ENCODE measurements at places on chromosomes 1 and 21.

GRCh38 chr1:6953907-6954364, 168.7 kb downstream of the CAMTA1 start:
- DNase-seq = no peak

DNA sequence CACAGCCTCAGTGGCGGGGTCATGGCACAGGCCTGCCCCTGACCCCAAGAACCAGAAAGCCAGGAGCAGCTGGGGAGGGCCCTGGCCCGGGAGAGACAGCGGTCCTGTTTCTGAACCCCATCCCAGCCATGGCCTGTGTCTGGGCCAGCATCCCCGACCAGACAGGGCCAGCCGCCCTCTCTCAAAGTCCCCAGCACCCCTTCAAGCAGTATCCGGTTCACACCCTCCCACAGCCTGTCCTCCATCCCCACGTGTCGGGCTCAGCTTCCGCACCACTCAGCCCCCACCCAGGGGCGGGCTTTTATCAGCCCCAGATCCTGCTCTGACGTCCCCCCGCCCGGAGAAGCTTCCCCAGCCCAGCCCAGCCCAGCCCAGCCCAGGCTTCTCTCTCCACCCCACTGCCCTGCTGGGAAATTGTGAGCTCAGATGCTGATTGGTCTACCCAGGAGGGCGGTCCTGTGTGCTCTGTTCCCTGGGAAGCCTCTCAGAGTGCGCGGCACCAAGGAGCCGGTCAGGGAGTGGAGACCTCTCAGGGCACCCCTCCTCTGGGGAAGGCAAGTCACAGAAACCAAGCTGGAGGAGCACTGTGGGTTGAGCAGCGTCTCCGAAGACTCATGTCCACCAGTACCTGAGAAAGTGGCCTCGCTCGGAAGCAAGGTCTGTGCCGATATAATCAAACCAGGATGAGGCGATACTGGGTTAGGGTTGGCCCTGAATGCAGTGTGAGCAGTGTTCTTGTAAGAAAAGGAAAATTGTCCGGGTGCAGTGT, 4.7 kb upstream of the FAAP20 start:
- DNase-seq = peak; percentile 94

- DNase-seq = peak; percentile 91
These were observed 8.0 kb upstream of the B4GALT3 start for GRCh38 chr1:161185282-161185682.

- DNase-seq = no peak
These were observed 19.9 kb upstream of the POU2F1 start for GRCh38 chr1:167200749-167201148.

- no peak for DNase-seq
These were observed 7.8 kb upstream of the CYB5R1 start for GRCh38 chr1:202974856-202975255.

- no peak for DNase-seq
These were observed 68.7 kb downstream of the TEX35 start for GRCh38 chr1:178581351-178582303.

GRCh38 chr1:40877698-40878097, 15.5 kb upstream of the CITED4 start:
- peak; percentile 95 for DNase-seq

DNA sequence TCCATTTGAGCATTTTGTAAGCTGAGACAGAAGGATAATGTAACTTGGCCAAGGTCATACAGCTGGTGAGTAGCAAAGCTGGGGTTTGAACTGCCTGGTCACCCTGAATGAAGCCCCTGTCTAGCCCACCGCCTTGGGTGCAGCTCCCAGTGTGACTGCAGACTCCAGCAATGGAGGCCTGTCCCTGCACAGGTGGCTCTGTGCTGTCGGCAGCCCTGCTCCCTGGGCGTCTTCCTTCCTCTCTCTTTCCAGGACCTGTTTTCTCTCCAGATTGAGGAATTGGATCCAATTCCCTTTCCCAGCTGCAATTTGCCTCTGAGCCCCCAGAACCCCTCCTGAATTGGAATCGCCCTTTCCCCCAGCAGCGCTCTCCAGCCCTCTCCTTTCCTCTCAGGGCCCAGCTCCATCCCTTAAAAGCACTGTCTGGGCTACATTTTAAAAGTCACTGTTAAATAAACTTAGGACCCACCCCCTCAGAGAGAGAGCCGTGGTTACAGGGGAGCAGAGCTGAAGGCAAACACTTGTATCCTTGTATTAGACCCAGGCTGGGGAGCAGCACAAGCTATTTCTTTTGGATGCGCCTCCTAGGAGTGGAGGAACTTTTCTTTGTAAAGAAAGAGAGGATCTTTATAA, 161.4 kb upstream of the LMO4 start:
- no peak for DNase-seq

- no peak for DNase-seq
These were observed 117.7 kb downstream of the LACTBL1 start for GRCh38 chr1:22854688-22855565.

DNA sequence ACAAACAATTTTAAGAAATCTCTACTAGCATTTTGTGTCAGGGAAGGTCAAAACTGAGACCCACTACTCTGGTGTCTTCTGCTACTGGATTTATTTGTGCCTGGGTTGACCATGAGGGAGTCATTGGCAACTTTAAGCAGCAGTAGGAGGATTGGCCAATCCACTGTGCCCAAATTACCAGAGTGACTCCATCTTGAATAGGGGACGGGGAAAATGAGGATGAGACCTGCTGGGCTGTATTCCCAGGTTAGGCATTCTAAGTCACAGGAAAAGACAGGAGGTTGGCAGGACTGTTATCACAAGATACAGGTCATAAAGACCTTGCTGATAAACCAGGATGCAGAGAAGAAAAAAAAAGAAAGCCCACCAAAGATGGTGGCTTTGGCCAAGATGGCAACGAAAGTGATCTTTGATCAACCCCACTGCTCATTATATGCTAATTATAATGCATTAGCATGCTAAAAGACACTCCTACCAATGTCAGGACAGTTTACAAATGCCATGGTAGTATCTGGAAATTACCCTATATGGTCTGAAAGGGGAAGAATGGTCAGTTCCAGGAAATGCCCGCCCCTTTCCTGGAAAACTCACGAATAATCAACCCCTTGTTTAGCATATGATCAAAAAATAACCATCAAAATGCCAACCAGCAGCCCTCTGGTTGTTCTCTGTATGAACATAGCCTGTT, 200.9 kb downstream of the LTN1 start:
- DNase-seq = no peak

DNA sequence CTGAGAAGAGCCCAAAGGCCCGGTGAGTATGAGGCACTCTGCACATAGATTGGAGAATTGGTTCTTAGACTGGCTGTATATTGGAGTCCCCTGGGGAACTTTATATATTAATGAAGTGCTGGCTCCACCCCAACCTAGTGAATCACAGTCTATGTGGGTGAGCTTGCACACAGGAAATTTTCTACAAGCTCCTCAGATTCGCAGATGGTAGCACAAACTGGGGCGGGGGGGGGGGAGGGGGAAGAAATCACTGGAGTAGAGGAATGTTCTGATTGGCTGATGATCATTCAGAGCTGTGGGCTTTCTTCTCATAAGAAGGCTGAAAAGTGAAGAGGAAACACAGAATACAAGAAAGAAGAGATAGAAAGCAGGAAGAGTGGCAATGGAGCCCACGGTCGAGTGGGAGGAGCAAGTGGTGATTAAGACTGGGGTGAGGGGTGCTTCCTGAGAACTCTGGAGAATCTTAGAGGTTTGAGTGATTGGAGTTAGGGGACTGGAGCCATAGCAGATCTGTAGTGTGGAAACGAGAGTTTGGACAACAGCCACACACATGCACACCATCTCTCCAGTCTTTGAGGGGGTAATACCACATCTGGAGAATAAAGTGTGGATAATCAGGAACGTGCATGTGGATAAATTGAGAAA, 465.9 kb upstream of the DAB1 start:
- DNase-seq = peak; percentile 11

GRCh38 chr1:23593556-23594148, 34.4 kb upstream of the ID3 start:
- no peak for DNase-seq

DNA sequence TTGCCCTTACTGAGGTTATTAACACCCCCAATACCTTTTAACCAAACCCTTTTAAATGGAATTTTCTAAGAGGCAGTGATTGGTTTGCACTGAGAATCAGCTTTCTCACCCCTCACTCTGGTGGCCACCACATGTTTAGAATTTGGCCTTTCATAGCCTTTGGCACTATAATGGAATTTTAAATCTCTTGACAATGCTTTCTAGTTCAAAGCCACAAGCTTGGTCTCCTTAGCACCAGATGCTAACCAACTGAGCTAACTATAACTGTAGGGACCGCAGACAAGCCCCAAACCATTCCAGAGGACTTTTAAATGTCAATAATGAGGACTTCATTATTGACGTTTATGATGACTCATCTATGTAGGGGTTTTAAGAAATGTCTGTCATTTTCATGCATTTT, 238.7 kb upstream of the SNX7 start:
- no peak for DNase-seq

GRCh38 chr1:245776139-245776538, 621.4 kb downstream of the KIF26B start:
- DNase-seq = no peak

- no peak for DNase-seq
These were observed 62.1 kb downstream of the PIK3R3 start for GRCh38 chr1:46070164-46070814.

GRCh38 chr1:154568157-154568815, 708 bp downstream of the CHRNB2 start:
- DNase-seq = no peak

GRCh38 chr1:181095763-181096184, 7.3 kb downstream of the IER5 start:
- no peak for DNase-seq

DNA sequence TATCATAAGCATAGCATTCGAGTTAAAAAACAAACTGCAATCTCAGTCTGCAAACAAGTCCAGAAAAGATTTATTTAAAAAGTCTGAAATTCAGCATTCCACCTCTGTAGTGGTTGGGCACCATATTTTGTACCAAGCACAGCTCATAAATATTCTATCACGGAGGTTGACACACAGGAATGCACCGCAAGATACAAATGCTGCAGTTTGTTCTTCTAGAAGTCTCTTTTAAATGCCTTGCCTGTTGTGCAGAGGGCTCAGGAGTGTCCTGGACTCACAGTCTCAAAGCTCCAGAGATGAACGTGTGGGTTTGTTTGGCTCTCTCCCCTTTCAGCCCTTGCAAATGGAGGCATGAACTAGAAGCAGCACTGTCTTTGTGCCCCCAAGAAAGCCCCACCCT, 212.4 kb upstream of the USP24 start:
- DNase-seq = no peak

DNA sequence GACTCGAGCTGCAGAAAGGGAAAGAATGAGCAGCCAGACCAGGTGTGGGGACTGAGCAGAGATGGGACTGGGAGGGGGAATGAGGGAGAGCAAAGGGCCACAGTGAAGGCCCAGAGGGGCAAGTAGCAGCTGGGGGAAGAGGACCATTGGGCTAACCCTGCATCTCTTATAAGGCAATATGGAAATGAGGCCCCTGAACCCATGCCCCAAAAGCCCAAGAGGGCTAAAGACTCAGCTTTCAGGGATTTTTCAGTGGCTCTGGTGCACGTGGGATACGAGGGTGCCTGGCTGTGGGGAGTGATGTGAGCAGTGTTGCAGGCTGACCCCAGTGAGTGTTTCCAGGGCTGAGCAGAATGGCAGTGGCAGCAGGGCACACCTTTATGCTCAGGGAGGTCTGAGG, 496 bp upstream of the TNNI1 start:
- no peak for DNase-seq

- no peak for DNase-seq
These were observed 45.4 kb upstream of the PLD5 start for GRCh38 chr1:242569867-242570266.

DNA sequence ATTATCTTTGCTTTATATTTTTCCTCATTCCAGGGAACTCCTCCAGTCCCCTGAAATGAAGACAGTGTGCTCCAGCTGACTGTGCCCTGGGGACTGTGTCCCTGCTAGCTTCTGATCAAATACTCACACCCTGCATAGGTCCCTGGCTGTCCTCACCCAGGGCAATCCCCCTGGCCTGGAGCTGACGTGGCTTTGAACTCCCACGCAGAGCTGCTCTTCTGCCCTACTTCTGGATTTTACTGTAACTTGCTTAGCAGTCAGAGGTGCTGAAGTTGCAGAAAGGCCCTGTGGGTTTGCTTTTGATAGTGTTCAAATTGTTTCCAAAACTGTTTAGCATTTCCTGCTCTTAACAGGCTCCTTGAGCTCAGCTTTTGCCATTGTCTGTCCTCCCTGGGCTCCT, 186.5 kb downstream of the FASLG start:
- DNase-seq = peak; percentile 60

GRCh38 chr1:10980094-10980577, 32.3 kb upstream of the TARDBP start:
- peak; percentile 91 for DNase-seq

GRCh38 chr1:10389271-10389973, 9.4 kb upstream of the PGD start:
- DNase-seq = no peak

Measured in cardiac fibroblast (primary cell).